ENCODE measurements at places on chromosomes 11 and 22.

DNA sequence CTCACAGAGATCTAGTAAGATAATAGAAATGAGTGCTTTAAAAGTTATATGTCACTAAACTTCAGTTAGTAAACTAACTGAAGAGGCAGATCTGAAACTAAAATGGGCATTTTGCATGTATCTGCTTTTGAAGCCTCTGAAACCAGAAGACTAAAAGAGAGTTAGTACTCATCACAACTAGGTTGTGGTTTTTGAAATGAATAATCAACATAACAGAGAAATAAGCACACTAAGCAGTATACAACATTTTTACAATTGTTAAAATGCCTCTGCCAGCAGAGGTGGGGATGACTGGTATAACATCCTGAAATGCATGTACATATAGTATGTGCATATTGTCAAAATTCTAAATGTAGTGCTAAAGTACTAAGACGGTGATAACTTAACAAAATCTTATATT, 564.5 kb downstream of the DLG2 start:
- no peak for DNase-seq

GRCh38 chr11:28542561-28542960, 434.4 kb downstream of the METTL15 start:
- DNase-seq = no peak

- DNase-seq = no peak
Measured at GRCh38 chr11:16612566-16613261, 125.7 kb upstream of the C11orf58 start.

DNA sequence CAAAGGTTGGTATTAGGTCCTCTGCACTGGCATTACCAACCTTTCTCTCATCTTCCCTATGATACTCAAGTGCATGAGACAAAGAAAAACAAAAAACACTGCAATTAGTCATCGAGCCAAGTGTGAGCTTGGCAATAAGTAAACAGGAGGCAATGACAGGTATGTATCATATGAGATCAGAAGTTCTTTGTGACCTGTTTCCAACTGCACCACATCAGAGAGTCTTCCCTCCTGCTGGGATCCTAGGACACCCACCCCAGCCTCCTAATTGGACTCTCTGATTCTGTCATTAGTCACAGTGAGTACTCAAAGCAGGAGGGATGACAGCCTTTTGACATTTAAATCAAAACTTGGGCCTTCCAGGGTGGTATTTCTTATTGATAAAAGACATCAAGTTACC, 7.8 kb upstream of the JAML start:
- DNase-seq = no peak

- no peak for DNase-seq
Measured at GRCh38 chr11:94417386-94417987, 16.3 kb upstream of the GPR83 start.

DNA sequence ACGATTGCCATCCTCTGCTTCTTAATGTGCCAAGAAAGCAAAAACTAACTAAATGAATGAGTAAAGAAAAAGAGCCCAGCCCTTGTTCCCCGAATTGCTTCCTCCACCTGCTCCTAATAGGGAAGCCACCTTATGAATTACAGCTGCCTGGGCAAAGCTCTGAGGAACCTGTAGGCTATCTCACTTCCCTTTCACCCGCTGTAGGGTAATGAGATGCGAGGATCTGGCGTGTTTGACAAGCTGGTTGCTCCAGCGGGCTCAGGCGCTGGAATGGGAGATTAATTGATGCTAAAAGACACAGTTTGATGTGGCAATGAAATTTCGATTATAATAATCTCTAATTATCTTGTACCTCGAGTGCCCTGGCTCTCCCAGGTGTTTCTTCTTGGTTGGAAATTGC, 256.4 kb downstream of the NTM start:
- DNase-seq = no peak

DNA sequence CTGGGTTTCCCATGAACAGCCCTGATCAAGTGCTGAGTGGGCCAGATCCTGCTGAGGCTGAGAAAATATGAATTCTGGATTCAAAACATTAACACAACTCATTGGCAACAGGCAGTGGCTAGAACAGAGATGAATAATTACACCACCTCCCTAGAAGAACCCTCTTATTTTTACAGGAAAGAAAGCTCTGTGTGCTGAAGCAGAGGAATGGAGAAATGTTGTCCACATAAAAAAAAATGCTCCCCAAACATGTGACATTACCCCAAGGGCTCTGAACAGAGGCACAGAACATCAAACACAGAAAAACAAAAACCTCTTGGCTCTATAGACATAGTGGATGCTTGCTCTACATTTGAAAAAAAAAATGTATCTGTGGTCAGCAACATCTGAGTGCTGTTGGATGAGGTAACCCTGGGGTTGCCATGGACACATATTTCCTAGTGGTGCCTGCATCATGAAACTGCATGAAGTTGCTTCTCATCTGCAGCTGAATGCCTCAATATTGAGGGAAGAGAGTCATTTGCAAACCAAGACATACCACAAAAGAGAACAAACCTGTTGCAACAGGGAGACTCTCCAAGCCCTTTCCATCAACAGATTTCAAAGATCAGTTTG, 98.8 kb downstream of the SNX19 start:
- DNase-seq = no peak
